ENCODE measurements at places on chromosomes 7 and 10.

DNA sequence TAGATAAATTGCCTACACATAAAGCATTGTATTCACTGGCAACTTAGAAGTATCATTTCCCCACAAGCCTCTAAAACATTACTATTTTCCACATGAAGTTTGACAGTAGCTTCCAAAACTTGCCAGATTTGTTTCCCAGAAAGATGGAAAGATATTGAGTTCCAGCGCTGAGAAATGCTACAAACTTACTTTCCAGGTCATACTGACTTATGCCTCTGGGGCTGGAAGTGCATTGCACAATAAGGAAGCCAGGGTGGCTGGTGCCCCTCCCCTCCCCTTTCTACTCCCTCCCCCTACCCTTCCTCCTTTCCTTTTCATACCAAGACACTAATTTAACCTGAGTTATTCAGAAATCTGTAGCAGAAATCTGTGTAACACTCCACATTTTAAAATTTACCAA is 212.6 kb downstream of the WDR37 start:
- no peak for DNase-seq

GRCh38 chr10:62732841-62733653 is 71.5 kb upstream of the ADO start:
- peak; percentile 41 for DNase-seq

DNA sequence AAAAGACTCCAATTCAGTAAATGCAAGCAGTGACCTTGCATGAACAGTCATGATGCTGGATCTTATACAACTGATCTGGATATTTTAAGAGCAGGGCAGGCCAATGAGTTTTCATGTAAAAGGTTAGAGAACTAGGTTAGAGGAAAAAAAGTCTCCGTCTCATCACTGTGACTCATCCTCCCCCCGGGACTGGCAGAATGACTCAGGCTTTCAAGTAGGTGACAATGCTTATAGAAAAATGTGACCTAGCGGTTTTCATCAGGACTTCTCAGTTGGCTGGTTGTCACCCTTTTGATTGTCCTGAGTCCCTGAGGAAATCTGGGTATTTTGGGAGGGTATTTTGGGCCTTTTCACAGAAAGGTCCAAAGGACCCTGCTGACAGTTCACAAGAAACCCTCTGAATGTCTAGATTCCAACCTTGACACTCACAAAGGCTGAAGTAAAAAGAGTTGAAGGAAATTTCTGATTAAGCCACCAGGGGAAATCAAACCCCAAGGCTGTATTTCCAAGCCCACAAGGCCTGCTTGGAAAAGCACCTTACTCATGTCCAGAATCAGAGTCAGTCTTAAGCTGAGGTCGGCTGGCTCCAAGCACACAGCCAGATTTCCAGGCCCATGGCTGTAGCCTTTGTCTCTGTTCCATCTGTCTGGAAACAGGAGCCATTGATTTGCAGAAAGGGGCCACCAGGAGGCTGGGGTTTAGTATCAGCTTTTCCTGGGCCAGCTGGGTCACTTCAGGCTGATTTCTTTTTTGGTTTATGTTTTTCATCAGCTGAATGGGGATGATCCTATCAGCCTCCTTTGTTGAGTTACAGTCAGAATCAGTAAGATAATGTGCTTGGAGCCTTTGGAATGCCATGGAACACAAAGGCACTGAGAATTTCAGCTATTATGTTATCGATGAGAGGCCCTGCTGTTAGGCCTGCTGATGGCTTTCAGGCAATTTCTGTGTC is 226.4 kb upstream of the HABP2 start:
- peak; percentile 21 for DNase-seq

GRCh38 chr7:75725306-75725705 is 13.4 kb downstream of the HIP1 start:
- DNase-seq: no peak

- DNase-seq: no peak
Observed at GRCh38 chr7:127367679-127368078, 24.8 kb downstream of the ZNF800 start.

DNA sequence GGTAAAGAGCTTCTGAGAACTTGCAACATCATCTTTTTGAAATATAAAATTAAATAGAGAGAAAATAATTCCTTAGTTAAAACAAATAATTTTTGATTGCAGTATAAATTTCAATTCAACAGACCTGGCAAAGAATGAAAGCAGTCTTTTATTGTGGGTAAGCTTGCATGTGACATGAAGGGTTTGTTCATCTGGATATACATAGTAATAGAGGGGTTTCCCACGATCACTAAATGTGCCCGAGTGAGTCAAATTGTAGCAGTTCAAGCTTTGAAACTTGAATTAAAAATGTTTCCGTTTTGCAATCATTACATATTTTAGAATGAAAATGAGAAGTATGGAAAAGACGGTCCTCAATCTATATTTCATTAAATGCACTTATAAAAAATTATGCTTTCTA is 658.4 kb upstream of the MBL2 start:
- no peak for DNase-seq

DNA sequence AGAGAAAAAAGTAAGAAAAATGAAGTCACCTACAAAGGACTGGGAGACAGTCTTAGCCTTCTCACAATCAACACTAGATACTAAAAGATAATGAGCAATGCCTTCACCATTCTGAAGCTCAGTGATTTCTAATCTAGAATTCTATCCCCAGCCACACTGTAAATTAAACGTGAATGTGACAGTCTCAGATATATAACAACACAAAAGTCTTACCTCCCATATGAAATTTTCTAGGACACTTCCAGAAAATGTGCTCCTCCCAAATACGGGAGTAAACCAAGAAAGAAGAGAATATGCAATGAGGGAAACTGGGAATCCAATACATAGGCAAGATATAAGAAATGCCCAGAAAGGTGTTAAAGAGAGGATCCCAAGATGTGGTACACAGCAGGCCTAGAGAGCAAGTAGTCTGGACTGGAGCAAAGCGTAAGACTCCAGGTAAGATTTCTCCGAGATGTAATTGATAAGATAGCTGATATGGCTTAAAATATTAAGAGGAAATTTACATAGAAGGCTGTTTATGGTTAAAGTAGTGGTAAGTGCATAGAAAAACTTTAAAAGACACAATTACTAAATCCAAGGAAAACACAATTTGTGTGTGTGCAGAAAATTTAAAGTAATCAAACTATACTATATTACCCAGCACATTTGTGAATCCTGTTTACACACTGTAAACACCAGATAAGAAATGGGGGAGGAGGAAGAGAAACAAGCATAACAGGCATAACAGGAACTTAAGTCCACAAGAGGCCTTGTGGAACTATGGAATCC is 44.1 kb downstream of the SGMS1 start:
- DNase-seq: no peak

GRCh38 chr10:78381107-78381506 is 347.4 kb downstream of the RPS24 start:
- DNase-seq: no peak

DNA sequence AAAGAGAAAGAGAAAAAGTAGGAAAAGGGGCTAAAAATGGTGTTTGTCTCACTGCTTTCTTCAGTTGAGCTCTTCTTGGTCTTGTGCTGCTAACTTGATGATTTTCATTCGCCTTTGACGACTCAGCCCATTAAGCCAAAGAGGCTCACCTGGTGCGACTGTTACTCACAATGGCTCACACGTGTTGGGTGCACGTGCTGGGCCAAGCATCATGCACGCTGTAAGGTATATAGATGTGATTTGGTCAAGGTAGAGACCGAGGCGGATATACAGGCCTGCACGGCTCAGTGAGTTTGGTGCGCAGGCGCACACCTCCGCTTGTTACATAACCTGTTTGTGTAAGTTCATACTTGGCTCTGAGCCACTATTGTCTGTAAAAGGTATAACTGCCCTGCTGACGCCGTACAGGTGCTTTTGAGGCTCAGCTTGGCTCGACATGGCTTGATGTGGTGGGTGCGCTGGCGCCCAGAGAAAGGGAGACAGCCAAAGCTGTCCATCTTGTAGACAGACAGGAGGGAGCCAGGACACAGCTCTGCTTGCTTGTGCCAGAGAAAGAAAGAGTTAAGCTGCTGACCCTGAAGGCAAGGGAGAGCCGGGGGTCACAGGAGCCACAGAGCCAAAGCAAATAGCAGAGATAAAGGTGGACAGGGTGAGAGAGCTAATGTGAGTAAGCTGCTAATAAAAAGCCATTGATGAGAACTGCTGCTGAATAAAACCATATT is 33.6 kb downstream of the ANKRD16 start:
- DNase-seq: no peak

Data from stimulated activated CD4-positive, alpha-beta T cell treated with anti-CD3 and anti-CD28 coated beads, Interleukin-4, amount 100 ng/mL, for 4 hours (primary cell).